ENCODE measurements at places on chromosomes 2 and 18. TPM values are rescaled to one million over a fixed set of nuclear protein-coding genes. Genes with fewer than 3 reads are reported as not detected.

Gene COL4A3
- total RNA-seq: 0.33 TPM

Gene AOX1
- total RNA-seq: 81.4 TPM

Gene FOXI3
- total RNA-seq: not detected

Gene CPLX4
- total RNA-seq: not detected

Gene RGPD4
- not detected for total RNA-seq

Gene FAM110C
- total RNA-seq: 0.26 TPM

Gene PPP3R1
- total RNA-seq: 18.0 TPM

Gene RAB6D
- under 0.01 TPM for total RNA-seq

Gene ZEB2
- total RNA-seq: 91.0 TPM

Gene SAG
- total RNA-seq: not detected

Gene CAPN14
- total RNA-seq: 0.17 TPM

Gene NCKAP5
- 2.6 TPM for total RNA-seq

Gene REG3A
- not detected for total RNA-seq

Gene SCN2A
- total RNA-seq: 2.1 TPM

Gene WNT10A
- total RNA-seq: not detected

Gene GAL3ST2
- not detected for total RNA-seq

Gene RSAD2
- total RNA-seq: 1.7 TPM

Gene KYNU
- total RNA-seq: 1.5 TPM

Gene IL1B
- 0.26 TPM for total RNA-seq

Gene RPE
- total RNA-seq: 81.3 TPM
